ENCODE measurements at places on chromosomes 5 and 9. TPM values are rescaled to one million over a fixed set of nuclear protein-coding genes. Genes with fewer than 3 reads are reported as not detected.

DNA sequence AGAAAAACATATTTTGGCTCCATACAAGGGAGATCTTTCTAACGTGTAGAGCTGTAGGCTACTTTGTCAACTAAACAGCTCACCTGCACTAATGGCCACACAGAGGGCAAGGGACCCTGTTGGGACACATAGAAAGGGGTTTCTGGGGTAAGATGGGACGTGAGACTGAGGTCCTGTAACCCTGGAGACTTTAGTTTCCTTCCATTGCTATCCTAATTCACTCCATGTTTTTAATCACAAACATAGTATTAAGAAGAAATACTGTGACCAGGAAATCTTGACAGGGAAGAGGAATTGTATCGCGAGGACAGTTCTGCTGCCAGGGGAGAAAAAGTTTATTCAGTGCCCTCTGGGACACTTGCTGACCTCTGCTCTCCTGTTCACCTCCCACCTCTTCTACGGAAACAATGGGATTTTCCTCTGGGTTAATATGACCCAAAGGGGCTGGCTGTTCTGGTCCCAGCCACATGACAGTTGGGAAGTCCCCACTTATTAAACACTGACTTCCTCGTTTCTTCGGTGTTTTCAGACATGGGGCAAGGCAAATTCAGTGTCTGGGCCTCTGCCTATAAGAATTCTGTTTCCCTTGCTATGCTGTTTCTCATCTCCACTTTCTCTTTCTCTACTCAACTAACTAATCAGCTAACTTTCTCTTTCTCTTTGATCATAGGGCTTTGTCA, 106.9 kb upstream of the SEMA6A start:
- no peaks in the 10 kb centered on the region for H3K4me1 ChIP-seq
- H3K27ac ChIP-seq, result no peak overlapping the region
- no peak for DNase-seq

Gene F2RL2
- not detected for total RNA-seq

GRCh38 chr5:132662925-132663770, 5.2 kb downstream of the IL13 start:
- H3K4me1 ChIP-seq, result no peaks in the 10 kb centered on the region
- H3K27me3 ChIP-seq, result no peaks in the 10 kb centered on the region
- no peak for DNase-seq
- no peak overlapping the region for H3K27ac ChIP-seq
- no peaks in the 10 kb centered on the region for H3K36me3 ChIP-seq

Gene NRARP
- 35.5 TPM for total RNA-seq

Gene RGS7BP
- 2.1 TPM for total RNA-seq

Gene PCDHB5
- 0.12 TPM for total RNA-seq

DNA sequence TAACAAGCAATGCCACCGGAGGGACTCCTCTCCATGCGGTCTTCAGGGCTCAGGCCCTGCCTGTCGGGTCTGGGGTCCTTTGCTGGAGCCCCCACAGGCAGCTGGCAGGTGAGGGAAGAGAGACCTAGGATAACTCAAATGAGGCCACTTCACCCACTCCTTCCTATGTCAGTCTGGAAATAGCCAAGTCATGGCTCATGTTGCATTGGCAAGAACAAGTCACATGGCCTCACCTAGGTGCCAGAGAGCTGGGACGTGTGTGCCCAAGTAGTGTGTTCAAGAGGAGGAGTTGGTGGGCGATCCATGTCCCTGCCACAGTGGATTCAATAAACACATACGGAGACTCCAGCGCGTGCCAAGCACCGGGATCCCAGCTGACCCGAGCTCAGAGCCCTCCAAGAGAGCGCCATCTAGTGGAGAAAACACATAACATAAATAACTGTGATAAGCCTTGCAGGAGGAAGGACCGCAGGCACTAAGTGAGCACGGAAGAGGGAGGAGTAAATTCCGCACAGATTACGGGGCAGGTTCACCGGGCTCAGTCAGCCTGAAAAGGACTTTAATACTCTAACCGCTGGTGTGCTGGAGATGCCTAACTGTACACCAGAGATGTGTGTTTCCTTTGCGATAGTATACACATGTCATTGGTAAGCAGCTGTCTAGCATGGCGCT, 580.8 kb downstream of the CCDC171 start:
- no peaks in the 10 kb centered on the region for H3K36me3 ChIP-seq
- peaks cover 27% of the 10 kb centered on the region for H3K4me1 ChIP-seq
- DNase-seq, result peak; percentile 88
- H3K4me3 ChIP-seq, result peak overlapping the region; percentile 36

Gene C9orf153
- 1.9 TPM for total RNA-seq

GRCh38 chr5:75668977-75669689, 48.1 kb downstream of the POC5 start:
- peak overlapping the region; percentile 36 for H3K27ac ChIP-seq
- no peaks in the 10 kb centered on the region for H3K27me3 ChIP-seq

GRCh38 chr5:61588216-61588615, 256.2 kb downstream of the ZSWIM6 start:
- H3K27ac ChIP-seq, result no peak overlapping the region
- no peaks in the 10 kb centered on the region for H3K4me1 ChIP-seq
- no peak overlapping the region for H3K4me3 ChIP-seq
- H3K36me3 ChIP-seq, result no peaks in the 10 kb centered on the region
- no peaks in the 10 kb centered on the region for H3K27me3 ChIP-seq

DNA sequence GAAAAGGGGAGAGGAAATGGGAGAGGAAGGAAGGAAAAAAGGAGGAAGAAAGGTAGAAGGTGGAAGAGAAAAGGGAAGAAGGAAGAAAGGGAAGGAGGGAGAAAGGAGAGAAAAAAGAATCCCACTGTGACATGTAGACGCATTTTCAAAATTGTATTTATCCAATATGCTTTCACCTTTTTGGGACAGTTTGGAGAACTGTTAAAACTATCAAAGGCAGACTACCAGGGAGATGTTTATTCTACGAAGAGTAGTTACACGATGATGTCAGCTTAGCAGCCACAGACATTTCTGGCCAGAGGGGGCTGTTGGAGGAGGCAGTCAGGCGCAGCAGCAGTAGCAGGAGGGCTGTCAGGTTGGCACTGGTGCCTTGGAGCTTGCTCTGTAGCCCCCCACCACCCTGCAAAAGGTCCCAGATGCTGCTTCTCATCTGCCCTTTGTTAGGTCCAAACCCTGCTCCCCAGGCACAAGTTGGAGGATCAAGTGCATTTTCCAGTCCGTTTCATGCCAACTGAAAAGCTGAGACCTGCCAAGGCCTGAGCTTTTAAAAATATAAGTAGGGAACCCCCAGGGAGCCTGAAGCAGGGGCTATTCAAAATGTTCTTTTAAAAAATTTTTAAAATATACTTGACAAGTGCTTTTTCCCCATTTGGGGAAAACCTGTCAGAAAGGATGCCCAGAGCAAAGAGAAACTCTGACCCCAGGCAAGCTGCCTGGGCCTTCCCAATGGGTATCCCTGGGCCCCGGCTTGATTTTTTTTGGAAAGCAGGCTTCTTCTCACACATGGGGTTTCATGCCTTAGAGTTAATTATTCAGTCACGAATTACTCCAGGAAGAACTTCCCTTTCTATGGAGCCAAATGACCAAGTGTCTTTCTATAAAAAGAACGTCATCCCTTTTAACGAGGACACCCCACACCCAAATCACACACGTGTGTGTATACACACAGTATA, 203.3 kb downstream of the SLIT3 start:
- H3K4me3 ChIP-seq, result no peak overlapping the region
- H3K27ac ChIP-seq, result no peak overlapping the region

DNA sequence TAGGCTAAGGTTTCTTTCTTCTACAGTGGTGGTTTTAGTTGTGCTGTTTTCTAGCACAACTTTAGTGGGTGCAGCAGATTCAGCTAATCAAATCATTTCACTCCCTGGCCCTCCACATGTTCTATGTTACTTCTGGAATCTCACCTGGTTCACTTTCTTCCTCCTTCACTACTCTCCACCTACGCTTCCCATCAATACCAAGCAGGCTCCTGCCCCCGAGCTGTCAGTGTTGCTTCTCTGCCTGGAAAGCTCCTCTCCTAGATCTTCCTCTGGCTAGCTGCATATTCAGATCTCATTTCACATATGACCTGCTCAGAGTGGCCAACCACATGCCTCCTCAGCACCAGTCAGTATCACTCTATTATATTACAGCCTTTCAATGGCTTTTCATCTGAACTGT, 19.6 kb upstream of the GABRB2 start:
- H3K4me1 ChIP-seq, result no peaks in the 10 kb centered on the region
- no peak overlapping the region for H3K27ac ChIP-seq
- no peak for DNase-seq
- no peak overlapping the region for H3K4me3 ChIP-seq
- H3K36me3 ChIP-seq, result no peaks in the 10 kb centered on the region
- H3K27me3 ChIP-seq, result no peaks in the 10 kb centered on the region

GRCh38 chr9:127210851-127211730, 53.5 kb upstream of the GARNL3 start:
- H3K36me3 ChIP-seq, result no peaks in the 10 kb centered on the region
- no peak for DNase-seq
- H3K27me3 ChIP-seq, result no peaks in the 10 kb centered on the region
- H3K4me3 ChIP-seq, result no peak overlapping the region
- peaks cover 5% of the 10 kb centered on the region for H3K4me1 ChIP-seq
- H3K27ac ChIP-seq, result no peak overlapping the region

Gene PIP5K1B
- total RNA-seq, result 0.29 TPM

GRCh38 chr5:145483212-145483611, 351.9 kb downstream of the PRELID2 start:
- peak; percentile 40 for DNase-seq
- no peak overlapping the region for H3K4me3 ChIP-seq
- H3K27me3 ChIP-seq, result no peaks in the 10 kb centered on the region
- H3K27ac ChIP-seq, result no peak overlapping the region
- peaks cover 34% of the 10 kb centered on the region for H3K4me1 ChIP-seq
- H3K36me3 ChIP-seq, result no peaks in the 10 kb centered on the region
